ENCODE measurements at places on chromosomes 12 and 14. TPM values are rescaled to one million over a fixed set of nuclear protein-coding genes. Genes with fewer than 3 reads are reported as not detected.
A peak's percentile ranks its signal among the peaks of the same experiment; 100 is the strongest.

PABPN1 gene
- total RNA-seq: 126 TPM

GRCh38 chr12:95089462-95089861 is 16.0 kb upstream of the NR2C1 start:
- H3K4me3 ChIP-seq: no peak overlapping the region
- H3K27me3 ChIP-seq: no peaks in the 10 kb centered on the region
- peaks cover 60% of the 10 kb centered on the region for H3K36me3 ChIP-seq
- H3K4me1 ChIP-seq: peaks cover 6% of the 10 kb centered on the region
- no peak overlapping the region for H3K27ac ChIP-seq
- no peak for DNase-seq

CLEC6A gene
- not detected for total RNA-seq

PACS2 gene
- 55.8 TPM for total RNA-seq

- peak overlapping the region; percentile 61 for H3K27ac ChIP-seq
- H3K4me1 ChIP-seq: peaks cover 25% of the 10 kb centered on the region
- no peak for DNase-seq
- H3K4me3 ChIP-seq: peak overlapping the region; percentile 77
- no peaks in the 10 kb centered on the region for H3K27me3 ChIP-seq
Measured at GRCh38 chr14:87992346-87992717, 650 bp downstream of the GALC start.

GRCh38 chr12:88339966-88340365 is 197.9 kb downstream of the TMTC3 start:
- no peaks in the 10 kb centered on the region for H3K4me1 ChIP-seq
- DNase-seq: no peak
- no peaks in the 10 kb centered on the region for H3K36me3 ChIP-seq
- H3K27me3 ChIP-seq: no peaks in the 10 kb centered on the region

C14orf180 gene
- total RNA-seq: not detected

DNA sequence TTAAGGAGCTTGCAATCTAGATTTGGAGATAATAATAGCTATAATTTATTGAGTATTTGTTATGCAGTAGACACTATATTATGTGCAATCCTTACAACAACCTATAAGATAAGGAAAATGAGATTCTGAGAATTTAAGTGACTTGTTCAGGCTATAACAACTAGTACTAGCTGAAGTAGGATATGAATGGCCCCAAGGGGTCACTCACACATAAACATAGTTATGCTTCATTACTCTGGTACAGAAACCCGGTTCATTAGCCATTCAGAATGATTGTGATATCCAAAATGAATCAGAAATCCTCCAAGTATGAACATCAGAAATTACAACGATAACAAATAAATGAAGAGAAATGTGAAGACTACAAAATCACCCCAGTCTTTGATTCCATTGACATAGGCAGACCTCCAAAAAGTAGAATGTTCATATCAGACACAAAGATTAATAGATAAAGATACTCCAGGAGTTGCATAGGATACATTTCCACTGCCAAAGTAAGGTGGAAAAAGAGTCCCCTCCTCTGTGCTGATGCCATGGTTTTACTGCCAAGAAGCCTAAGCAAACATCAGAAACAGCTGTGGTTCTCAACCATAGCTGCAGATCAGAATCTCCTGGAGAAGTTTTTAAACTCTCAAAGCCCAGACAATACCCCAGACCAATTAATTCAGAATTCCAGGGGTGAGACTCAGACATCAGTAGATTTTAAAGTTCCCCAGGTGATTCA is 8.6 kb upstream of the NID2 start:
- no peak overlapping the region for H3K27ac ChIP-seq
- H3K27me3 ChIP-seq: no peaks in the 10 kb centered on the region
- no peaks in the 10 kb centered on the region for H3K4me1 ChIP-seq
- no peak for DNase-seq

- DNase-seq: no peak
- H3K36me3 ChIP-seq: no peaks in the 10 kb centered on the region
- H3K27me3 ChIP-seq: no peaks in the 10 kb centered on the region
- H3K4me1 ChIP-seq: no peaks in the 10 kb centered on the region
Measured at GRCh38 chr12:29751676-29752075, 32.1 kb downstream of the TMTC1 start.

CEBPE gene
- total RNA-seq: 0.11 TPM

DNA sequence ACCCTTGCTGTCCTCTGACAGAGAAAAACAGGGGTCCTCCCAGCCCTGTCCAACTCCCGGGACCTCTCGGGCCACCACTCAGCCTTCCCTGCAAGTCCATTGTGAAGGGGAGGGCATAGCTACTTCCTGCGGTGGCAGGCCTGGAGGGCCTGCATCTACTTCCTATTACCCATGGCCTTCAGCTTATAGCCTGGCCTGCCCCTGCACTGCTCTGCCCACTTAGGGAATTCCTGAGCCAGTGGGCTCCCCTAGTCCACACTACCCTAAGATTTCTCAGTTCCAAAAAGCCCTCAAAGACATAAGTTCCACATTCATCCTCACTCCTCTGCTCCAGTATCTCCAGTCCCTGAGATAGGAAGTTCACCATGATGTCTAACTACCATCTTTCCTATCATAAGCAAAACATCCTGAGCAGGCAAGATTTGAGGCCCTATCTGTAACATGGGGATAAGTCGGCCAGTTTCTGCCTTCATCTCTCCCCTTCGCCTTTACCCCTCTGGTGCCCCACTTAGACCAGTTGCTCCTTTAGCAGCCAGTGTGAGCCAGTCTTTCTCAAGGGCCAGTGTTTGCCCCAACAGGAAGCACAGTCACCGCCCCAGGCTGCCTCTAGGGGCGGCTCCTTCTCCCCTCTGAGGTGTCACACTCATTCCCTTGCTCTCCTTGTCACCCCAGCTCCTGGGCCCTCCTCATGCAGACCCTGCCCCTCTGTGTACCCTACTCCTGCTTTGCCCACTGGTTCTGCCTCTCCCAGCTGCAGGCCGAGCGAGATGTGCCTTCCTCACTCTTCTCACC is 10.9 kb downstream of the HDAC7 start:
- H3K36me3 ChIP-seq: 0 out of 2 replicates have a peak, but pooled peaks cover 3% of the 10 kb centered on the region
- peaks cover 92% of the 10 kb centered on the region for H3K4me1 ChIP-seq

GLT1D1 gene
- not detected for total RNA-seq

CLEC4C gene
- total RNA-seq: not detected

DNA sequence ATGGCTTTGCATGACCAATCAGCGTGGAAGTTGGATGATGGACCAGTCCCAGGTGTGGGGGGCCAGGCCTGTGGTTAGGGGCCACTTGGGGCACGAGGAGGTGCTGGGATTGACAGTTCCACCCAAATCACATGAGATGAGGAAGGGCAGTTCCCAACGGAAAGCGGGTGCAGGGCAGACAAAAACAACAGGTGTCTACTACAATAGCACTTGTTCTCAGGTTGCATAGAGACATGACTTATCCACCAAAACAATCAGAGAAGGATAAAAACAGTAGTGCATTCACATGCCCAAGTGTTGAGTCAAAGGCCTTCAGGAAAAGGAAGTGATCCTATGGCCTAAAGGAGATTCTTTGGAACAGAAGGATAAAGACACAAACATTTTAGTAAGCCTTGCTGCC is 14.6 kb upstream of the EIF2B2 start:
- no peak overlapping the region for H3K27ac ChIP-seq
- H3K4me1 ChIP-seq: no peaks in the 10 kb centered on the region
- H3K27me3 ChIP-seq: no peaks in the 10 kb centered on the region
- no peak overlapping the region for H3K4me3 ChIP-seq
- no peaks in the 10 kb centered on the region for H3K36me3 ChIP-seq
- no peak for DNase-seq

- H3K36me3 ChIP-seq: no peaks in the 10 kb centered on the region
- H3K4me1 ChIP-seq: peaks cover 24% of the 10 kb centered on the region
- DNase-seq: no peak
- H3K27ac ChIP-seq: no peak overlapping the region
Measured at GRCh38 chr14:31930493-31931240, 146.4 kb upstream of the ARHGAP5 start.

GRCh38 chr14:35320472-35320871 is 28.3 kb downstream of the PSMA6 start:
- no peak overlapping the region for H3K27ac ChIP-seq
- H3K36me3 ChIP-seq: peaks cover 27% of the 10 kb centered on the region
- no peaks in the 10 kb centered on the region for H3K4me1 ChIP-seq
- H3K4me3 ChIP-seq: no peak overlapping the region
- no peak for DNase-seq

SMCO2 gene
- total RNA-seq: not detected

- H3K27ac ChIP-seq: no peak overlapping the region
- no peaks in the 10 kb centered on the region for H3K36me3 ChIP-seq
- H3K4me3 ChIP-seq: no peak overlapping the region
- no peaks in the 10 kb centered on the region for H3K4me1 ChIP-seq
- no peaks in the 10 kb centered on the region for H3K27me3 ChIP-seq
Measured at GRCh38 chr12:94535510-94535921, 75.8 kb upstream of the CEP83 start.

DEGS2 gene
- not detected for total RNA-seq

TBC1D30 gene
- total RNA-seq: 15.5 TPM

DNA sequence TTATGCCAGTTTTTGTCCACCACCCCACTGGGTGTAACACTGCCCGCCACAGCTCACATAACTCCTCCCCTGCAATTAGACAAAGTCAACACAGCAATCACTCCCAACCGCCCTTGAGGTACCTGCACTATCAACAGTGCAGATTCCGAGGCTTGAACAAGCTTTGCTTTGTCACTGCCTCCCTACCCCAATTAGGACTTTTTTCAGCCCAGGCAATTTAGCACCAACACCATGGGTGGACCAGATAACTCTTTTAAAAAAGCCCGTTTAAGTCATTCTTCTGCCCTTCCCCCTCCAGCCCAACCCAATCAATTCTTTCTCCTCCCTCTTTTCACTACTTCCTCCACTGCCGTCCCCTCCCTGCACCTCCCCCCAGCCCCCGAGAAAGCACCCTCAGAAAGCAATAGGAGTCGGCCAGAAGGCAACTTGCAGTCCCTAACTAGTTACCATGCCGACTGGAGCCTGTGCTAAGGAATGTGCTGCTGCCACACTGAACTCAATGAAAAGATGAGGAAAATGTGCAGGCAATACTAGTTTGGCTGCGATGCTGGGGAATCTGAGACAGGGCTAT is 45.7 kb upstream of the OTX2 start:
- H3K27me3 ChIP-seq: 0 out of 2 replicates have a peak, but pooled peaks cover 2% of the 10 kb centered on the region
- H3K4me3 ChIP-seq: no peak overlapping the region
- no peaks in the 10 kb centered on the region for H3K36me3 ChIP-seq
- H3K4me1 ChIP-seq: no peaks in the 10 kb centered on the region

SPTB gene
- not detected for total RNA-seq

GRCh38 chr14:33560718-33561431 is 390.0 kb downstream of the EGLN3 start:
- H3K27me3 ChIP-seq: no peaks in the 10 kb centered on the region
- no peak for DNase-seq
- no peak overlapping the region for H3K27ac ChIP-seq
- H3K4me1 ChIP-seq: peaks cover 66% of the 10 kb centered on the region

DNA sequence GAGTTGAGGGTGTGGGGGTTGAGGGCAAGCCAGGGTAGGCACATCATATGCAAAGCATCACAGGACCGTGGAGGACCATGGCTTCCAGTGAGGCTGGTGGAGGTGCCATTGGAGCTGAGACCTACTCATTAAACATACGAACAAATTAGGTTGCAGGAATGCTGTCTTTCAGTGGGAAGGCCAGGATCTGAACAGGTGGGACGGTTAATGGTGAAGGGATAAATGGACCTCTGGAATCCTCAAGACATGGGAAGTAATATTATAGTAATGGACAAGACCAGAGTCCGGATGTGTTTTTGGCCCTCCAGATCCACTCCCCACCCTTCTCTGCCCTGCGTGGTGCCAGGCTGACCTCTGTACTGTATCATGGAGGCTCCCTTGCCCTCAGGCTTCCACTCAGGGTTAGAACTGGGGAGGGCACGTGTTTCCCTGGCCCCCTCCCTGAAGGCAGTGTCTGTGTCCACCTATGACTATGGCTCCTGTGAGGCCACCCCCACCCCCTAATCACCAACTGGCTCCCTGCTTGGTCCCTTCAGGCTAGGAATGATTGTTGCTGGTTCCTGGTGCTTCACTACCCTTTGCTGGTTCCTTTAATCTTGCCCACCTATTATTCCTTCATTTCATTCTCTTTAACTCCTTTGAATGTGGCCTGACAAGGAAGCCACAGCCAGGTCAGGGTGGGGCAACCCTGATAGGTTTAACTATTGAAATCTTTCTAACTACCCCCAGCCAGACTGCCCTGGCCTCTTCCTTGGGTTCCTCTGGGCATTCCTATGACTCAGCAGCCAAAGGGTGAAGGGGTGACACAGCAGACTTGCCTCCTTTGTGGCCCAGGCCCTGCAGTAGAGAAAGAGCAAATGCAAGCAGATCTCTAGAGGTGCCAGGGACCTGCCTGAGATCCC is 10.7 kb downstream of the DHRS2 start:
- no peaks in the 10 kb centered on the region for H3K36me3 ChIP-seq
- no peak overlapping the region for H3K27ac ChIP-seq
- no peak overlapping the region for H3K4me3 ChIP-seq
- DNase-seq: no peak
- no peaks in the 10 kb centered on the region for H3K27me3 ChIP-seq

AGAP2 gene
- 12.0 TPM for total RNA-seq

KCNJ8 gene
- not detected for total RNA-seq

DNA sequence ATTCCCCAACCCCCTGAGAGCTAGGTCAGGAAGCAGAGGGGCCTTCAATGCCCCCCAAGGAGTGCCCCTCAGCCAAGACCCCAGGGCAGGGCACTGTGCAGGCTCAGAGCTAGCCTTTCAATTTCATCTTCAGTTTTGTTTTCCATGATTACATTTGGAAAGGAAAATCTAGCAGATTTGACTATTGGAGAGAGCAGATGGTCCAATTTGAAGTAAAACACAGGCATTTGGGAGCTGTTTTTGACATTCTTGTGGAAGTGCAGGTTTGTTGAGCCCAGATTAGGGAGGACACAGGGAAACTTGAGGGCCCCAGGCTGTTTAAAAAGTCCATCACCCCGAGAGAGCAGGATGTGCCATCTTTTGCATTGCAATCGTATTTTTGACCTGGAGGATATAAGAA is 58.6 kb upstream of the GPATCH2L start:
- no peak overlapping the region for H3K4me3 ChIP-seq
- no peaks in the 10 kb centered on the region for H3K4me1 ChIP-seq
- H3K36me3 ChIP-seq: no peaks in the 10 kb centered on the region

- no peaks in the 10 kb centered on the region for H3K36me3 ChIP-seq
- H3K4me1 ChIP-seq: no peaks in the 10 kb centered on the region
- no peak for DNase-seq
- no peak overlapping the region for H3K4me3 ChIP-seq
Measured at GRCh38 chr14:34742270-34743115, 28.1 kb upstream of the CFL2 start.

GRCh38 chr14:60775296-60775695 is 40.7 kb downstream of the MNAT1 start:
- H3K27me3 ChIP-seq: no peaks in the 10 kb centered on the region
- DNase-seq: no peak
- peaks cover 23% of the 10 kb centered on the region for H3K4me1 ChIP-seq
- no peak overlapping the region for H3K27ac ChIP-seq

- no peak overlapping the region for H3K27ac ChIP-seq
- H3K4me1 ChIP-seq: no peaks in the 10 kb centered on the region
- no peak overlapping the region for H3K4me3 ChIP-seq
- H3K27me3 ChIP-seq: no peaks in the 10 kb centered on the region
- DNase-seq: no peak
Measured at GRCh38 chr12:109686523-109686922, 27.1 kb upstream of the FAM222A start.

Data from Karpas-422 (cell line).